ENCODE measurements at places on chromosomes 16 and 17.

GRCh38 chr17:5438716-5439445 is at the start of gene C1QBP:
C1QBP (minus strand) TSS chr17:5439155; CDS start chr17:5439073, 82 bp downstream.
- DNase-seq = peak; percentile 97

GRCh38 chr16:8569650-8570346 is 20.5 kb downstream of the TMEM114 start:
- DNase-seq = no peak

DNA sequence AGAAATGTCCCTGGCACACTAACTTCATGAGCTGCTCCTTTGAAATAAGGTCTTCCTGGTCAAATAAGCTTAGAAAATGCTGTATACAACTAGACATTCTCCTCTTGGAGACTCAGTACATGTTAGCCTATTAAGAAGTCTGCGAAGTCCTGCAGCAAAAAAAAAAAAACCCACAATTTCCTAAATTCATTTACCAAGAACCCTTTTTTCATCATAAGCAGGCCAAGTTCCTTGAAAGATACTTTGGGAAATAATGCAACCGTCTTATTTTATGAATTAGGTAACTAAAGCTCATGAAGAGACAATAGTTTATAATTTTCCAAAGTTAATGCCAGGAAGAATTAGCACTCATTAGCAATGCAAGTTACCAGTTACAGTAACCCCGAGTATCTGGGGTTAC is 49.0 kb upstream of the HAS3 start:
- DNase-seq = no peak

DNA sequence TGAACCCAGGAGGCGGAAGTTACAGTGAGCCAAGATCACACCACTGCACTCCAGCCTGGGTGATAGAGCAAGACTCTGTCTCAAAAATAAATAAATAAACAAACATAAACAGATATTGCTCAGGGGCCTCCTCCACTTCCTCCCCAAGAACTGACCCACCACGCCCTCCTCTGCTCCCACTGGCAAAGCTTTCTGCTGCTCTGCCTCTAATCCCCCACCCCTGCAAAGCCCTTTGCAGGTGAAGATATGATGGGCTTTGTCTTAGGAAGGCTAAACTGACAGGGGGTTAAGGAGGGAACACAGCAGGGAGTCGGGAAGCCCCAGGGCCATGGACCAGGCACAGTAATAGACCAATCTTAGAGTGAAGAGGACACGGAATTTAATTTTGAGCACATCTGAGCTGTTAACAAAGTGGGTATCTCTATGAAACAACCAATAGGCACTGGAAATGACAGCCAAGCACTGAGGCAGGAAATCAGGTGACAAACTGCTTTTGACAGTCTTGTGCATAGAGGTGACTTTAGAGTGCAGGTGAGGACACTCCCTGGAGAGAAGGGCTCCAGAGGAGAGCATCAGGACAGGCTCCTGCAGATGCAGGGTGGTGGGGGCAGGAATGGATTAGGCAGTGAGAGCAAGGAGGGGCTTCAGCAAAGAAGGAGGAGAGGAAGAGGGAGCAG is 6.4 kb upstream of the CD300LD start:
- DNase-seq = no peak

DNA sequence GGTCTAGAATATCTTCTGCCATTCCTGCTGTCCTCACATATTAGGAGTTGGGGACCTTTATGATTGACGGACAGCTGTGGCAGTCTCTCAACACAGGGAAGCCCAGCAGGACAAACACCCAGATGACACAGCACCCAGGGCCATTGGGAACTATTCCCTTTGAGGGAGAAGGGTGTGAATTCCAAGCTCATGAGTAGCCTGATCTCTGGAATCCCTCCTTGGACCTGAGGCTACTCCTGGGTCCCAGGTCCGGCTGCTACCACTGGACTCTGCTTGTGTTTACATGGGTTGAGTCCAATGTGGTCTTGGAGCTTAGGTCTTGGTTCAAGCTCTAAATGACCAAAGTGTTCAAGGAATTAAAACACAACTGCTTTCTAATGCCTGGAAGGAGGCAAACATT is 78.9 kb downstream of the SLC6A2 start:
- DNase-seq = no peak

DNA sequence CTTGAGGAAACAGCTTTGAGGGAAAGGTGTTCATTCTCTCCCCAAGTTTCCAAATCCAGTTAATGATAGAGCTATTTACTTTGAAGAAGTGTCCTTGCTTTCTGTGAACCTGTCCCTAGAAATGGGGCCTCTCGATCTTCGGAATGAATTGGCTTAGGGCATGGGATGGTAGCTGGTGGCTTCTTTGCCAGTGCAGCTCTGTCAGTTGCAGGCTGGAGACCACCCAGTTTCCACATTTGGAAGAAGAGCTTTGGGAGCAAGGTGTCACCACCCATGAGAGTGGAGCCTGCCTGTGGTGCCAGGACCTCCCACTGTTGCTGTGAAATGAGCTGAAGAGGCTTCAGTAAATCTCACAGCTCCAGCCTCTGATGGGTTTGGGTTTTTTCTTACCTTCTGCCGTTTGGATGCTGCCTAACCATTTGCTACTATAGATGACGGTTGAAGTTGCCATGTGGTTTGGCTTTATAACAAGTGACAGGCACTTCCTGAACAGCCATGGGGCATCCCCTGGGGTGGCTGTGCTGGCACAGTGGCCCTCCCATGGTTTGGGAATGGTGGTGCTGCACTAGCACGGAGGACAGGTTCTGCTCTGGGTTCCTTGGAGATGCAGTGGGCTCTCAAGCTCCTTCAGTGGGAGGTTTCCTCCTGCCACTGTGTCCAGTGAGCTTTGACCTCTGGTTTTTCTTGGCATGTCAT is 19.5 kb upstream of the SLC5A10 start:
- no peak for DNase-seq

DNA sequence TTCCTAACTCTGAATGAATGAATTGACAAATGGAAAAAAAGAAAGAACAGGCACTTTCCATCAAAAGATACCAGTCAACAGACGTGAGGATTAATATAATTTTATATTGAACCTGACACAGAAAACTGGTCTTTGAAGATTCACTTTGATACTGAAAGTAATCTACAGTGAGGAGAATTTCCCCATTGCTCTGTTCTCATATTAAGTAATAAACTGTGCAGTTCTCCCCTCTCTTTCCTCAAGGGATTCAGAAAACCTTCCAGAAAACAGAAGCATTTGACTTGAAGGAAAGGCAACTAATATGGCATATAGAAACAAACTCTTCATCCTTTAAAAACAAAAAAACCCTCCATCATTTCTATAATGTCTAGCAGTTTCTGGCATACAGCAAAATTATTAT is 2.2 kb downstream of the TEX2 start:
- no peak for DNase-seq

- no peak for DNase-seq
Observed at GRCh38 chr16:50285406-50286003, 19.2 kb downstream of the ADCY7 start.

GRCh38 chr17:28043296-28043695 is 819 bp downstream of the NLK start:
- no peak for DNase-seq

DNA sequence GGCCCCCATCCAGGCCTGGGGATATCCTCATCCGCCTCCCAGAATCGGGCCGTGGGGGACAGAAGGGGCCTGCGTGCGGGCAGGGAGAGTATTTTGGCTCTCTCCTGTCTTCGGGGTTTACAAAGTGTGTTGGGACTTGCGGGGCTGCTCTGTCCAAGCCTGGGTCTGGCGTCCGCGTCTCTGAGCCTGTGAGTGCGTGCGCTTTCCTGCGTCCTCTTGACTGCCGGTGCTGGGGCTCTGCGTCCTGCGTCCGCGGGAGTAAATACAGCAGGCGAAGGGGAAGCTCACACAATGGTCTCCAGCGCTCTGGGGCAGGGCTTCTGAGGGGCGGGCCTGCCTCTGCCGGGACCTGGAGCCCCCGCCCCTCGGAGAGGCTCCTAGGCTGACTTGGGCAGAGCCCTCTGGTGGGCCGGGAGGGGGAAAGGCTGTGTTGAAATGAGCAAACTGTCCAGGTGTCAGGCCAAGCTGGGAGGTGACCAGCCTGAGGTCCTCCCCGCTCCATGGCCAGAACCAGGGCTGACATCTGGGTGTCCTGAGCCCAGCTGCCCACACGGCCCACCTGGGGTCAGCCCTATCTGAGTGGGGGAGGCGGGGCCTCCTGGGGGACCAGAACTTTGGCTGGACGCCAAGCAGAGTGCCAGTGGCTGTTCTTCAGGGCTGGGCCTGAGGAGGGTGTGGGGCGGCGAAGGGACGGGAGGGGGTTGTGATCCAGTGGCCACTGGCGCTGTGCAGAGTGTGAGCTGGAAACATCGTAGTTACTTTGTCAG is 233.6 kb downstream of the SEC14L1 start:
- peak; percentile 83 for DNase-seq

DNA sequence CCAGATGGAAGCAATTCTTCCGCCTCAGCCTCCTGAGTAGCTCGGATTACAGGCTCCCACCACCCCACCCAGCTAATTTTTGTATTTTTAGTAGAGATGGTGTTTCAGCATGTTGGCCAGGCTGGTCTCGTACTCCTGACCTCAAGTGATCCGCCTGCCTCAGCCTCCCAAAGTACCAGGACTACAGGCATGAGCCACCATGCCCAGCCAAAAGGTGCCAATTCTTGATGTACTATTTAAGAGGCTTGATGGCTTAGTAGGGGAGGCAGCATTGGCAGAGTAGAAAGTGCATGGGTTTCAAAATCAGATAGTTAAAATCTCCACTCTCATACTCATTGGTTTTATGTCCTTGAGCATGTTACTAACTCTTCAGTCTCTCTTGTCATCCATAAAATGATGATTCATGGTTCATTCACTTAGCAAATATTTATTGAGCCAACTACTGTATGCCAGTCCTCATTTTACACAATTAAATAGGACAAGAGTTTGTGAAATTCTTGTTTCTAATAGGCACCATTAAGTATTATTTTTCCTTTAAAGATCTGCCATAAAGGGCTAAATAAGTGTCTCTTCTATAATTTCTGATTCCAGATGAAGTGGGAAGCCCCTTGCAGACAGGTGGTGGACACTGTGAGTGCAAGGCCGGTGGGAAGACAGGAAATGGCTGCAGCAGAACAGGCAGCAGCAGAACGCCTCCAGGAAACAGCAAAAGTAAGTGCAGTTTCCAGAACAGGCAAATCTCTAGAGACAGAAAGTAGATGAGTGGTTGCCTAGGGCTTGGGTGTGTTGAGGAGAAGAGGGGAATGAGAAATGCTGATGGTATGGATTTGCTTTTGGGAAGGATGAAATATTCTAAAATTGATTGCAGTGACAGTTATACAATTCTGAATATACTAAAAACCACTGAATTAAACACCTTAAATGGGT is 8.2 kb upstream of the RPL27 start:
- peak; percentile 29 for DNase-seq

DNA sequence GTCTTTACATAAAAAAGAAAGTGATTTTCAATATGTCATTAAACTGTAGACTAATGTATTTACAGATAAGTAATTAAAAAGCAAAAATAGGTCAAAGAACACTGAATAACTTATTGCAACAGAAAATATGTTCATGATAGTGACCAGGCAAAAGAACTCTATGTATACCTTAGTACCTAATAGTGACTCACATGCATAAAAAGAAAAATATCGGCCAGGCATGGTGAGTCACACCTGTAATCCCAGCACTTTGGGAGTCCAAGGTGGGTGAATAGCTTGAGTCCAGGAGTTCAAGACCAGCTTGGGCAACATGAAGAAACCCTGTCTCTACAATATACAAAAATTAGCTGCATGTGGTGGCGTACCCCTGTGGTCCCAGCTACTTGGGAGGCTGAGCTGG is 33.0 kb upstream of the TOM1L1 start:
- no peak for DNase-seq

DNA sequence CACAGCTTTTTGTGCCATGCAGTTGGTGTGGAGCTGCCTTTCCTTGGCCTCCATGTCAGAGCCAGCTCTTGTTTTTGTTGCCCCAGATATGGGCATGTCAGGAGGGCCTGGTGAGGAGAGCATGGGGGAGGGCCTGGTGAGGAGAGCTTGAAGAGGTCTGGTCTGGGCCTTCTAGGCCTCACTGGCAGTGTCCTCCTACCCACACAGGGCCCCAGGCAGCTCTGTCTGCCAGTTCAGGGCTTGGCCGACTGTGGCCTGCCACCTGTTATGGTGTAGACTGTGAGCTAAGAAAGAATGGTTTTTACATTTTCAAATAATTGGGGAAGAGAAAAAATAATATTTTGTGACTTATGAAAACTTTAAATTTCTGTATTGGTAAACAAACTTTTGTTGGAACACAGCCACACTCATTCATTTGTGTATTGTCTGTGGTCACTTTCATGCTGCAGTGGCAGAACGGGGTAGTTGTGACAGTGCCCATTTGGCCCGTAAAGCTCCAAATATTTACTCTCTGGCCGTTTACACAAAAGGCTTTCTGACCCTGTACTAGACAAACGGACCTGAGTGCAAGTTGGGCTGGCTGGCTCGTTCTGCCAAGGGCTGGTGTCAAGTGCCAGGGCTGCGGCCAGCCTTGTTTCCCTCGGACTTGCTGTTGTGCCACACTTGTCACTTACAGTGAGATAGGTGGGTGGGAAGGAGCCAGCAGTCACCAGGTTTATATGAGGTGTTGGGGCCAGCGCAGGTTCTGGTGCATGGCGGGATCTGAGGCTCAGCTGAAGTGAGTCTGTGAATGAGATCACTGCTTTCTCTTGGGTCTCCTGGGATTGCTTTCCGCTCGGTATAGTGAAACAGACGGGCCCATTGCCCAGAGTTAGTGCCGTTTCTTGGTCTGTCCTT is 18.2 kb downstream of the PGS1 start:
- DNase-seq = no peak

DNA sequence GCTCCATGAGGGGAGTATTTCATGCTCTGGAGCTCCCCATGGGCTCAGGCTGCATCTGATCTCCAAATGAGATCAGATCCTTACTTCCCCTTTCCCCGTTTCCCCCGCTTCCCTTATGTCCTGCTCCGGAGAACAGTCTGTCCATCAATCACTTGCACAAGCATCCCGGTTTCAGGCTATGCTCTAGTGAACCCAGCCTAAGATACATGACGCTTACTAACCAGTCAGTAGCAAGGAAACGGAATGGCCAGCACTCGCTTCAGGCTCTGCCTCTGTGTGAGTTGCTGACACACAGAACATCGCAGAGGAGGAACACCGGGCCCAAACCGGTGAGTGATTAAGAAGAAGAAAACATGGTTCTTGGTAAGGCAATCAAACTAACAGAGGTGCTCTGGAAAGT is 9.4 kb upstream of the ATP5MC1 start:
- no peak for DNase-seq

DNA sequence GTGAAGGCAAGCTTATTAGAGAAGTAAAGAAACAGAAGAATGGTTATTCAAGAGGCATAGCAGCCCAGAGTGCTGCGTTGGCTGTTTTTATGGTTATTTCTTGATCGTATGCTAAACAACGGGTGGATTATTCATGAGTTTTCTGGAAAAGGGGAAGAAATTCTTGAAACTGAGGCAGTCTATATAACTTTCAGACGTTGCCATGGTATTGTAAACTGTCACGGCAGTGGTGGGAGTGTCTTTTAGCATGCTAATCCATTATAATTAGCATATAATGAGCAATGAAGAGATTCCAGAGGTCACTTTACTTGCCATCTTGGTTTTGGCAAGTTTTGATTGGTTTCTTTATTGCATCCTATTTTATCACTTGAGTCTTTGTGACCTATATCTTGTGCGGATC is 17.4 kb upstream of the MILR1 start:
- no peak for DNase-seq
